ENCODE measurements at places on chromosomes 13 and 19.

DNA sequence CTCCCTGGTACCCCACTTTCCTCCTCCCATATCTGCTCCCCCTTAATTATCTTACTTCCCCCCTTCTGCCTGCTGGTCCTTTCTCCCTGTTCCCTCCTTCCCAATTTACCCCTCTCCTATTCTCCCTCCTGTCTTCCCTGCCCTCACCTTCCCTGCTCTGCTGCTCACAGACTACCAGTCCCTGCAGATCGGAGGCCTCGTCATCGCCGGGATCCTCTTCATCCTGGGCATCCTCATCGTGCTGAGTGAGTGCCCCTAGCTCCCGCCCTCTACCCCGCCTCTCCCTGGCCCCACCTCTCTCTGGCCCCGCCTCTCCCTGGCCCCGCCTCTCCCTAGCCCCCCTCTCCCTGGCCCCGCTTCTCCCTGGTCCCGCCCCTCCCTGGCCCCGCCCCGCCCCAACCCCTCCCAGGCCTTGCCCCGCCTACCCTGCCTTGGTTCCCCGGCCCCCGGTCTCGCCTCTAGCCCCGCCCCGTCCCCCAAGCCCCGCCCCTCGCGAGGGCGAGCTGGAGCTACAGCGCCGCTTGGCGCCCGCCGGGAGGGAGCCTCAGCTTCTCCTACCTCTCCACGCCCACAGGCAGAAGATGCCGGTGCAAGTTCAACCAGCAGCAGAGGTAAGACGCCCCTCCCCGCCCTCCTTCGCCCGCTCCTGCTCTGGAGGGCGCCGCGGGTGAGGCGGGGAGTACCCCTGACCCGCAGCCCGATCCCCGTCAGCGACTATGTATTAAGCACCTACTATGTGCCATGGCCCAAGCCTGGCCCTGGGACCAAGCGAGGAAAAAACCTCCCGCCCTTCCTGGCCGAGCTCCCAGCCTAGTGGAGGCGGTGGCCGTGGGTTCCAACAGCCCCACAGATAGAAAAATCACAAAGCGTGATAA is 1.9 kb upstream of the FXYD7 start:
- peak overlapping the region; percentile 94 for H3K27ac ChIP-seq
- H3K36me3 ChIP-seq, result peaks cover 3% of the 10 kb centered on the region
- H3K27me3 ChIP-seq, result peaks cover 18% of the 10 kb centered on the region
- DNase-seq, result peak; percentile 96
- H3K4me1 ChIP-seq, result peaks cover 75% of the 10 kb centered on the region

DNA sequence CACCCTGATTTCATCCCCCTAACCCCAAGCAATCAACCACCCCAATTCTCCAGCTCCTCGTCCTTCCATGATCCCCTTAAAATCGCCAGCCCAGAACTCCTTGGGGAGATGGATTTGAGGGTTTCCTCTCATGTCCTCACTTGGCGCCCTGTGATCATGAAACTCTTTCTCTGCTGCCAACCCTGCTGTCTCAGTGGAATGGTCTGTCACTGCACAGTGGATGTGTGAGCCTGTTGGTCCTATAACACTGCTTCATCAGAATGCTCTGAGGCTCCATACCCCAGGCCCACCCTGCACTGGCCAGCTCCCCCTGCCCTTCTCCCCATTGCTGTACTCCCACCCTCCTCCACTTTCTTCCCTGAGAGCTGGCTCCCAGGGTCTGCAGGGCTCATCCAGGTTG is 12.6 kb upstream of the ZNF792 start:
- no peak overlapping the region for H3K27ac ChIP-seq
- peaks cover 9% of the 10 kb centered on the region for H3K4me1 ChIP-seq
- no peak for DNase-seq
- no peaks in the 10 kb centered on the region for H3K27me3 ChIP-seq

GRCh38 chr19:35692010-35692409 is 12.3 kb upstream of the ZBTB32 start:
- H3K4me1 ChIP-seq, result no peaks in the 10 kb centered on the region
- no peak overlapping the region for H3K27ac ChIP-seq
- no peak overlapping the region for H3K4me3 ChIP-seq
- H3K36me3 ChIP-seq, result no peaks in the 10 kb centered on the region
- no peak for DNase-seq
- H3K27me3 ChIP-seq, result no peaks in the 10 kb centered on the region

- no peaks in the 10 kb centered on the region for H3K27me3 ChIP-seq
- H3K4me3 ChIP-seq, result no peak overlapping the region
- no peak overlapping the region for H3K27ac ChIP-seq
- no peaks in the 10 kb centered on the region for H3K4me1 ChIP-seq
These were observed 221.4 kb upstream of the SLC10A2 start for GRCh38 chr13:103287659-103288058.

GRCh38 chr13:95656386-95657015 is 12.0 kb upstream of the DZIP1 start:
- no peak for DNase-seq
- no peaks in the 10 kb centered on the region for H3K36me3 ChIP-seq
- H3K27ac ChIP-seq, result no peak overlapping the region
- no peaks in the 10 kb centered on the region for H3K4me1 ChIP-seq

DNA sequence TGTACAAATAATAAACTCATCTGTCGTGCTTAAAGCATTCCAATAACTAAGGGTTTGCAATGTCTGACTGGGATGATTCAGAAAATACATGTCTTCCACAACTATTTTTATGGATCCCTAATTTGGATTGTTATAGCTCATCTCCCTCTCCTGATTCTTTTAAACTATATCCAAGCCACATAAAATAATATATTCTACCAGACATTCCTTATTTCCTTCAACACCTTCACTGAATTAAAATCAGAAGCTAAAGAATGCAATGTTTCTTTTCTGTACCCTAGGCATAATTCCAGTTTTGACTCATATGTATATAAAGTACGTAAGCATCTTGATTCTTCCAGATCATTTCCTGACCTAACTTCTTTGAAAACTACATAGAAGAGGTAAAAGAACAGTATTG is 420.4 kb downstream of the EFNB2 start:
- no peak overlapping the region for H3K27ac ChIP-seq
- H3K4me1 ChIP-seq, result no peaks in the 10 kb centered on the region
- no peak overlapping the region for H3K4me3 ChIP-seq
- no peak for DNase-seq
- H3K36me3 ChIP-seq, result no peaks in the 10 kb centered on the region

- H3K4me1 ChIP-seq, result no peaks in the 10 kb centered on the region
- H3K27me3 ChIP-seq, result no peaks in the 10 kb centered on the region
- H3K4me3 ChIP-seq, result no peak overlapping the region
- no peak for DNase-seq
These were observed 648.7 kb downstream of the UQCRFS1 start for GRCh38 chr19:28563964-28564921.

GRCh38 chr13:32033744-32034143 is 2.2 kb downstream of the FRY start:
- peaks cover 3% of the 10 kb centered on the region for H3K4me1 ChIP-seq
- H3K27ac ChIP-seq, result no peak overlapping the region
- H3K36me3 ChIP-seq, result no peaks in the 10 kb centered on the region

GRCh38 chr19:379796-380195 is 29.2 kb downstream of the C2CD4C start:
- peaks cover 6% of the 10 kb centered on the region for H3K27me3 ChIP-seq
- H3K4me1 ChIP-seq, result peaks cover 13% of the 10 kb centered on the region
- H3K36me3 ChIP-seq, result no peaks in the 10 kb centered on the region
- H3K27ac ChIP-seq, result no peak overlapping the region
- no peak for DNase-seq

GRCh38 chr19:40744554-40745401 is 5.5 kb downstream of the ACTMAP start:
- H3K4me1 ChIP-seq, result peaks cover 27% of the 10 kb centered on the region
- no peak overlapping the region for H3K4me3 ChIP-seq
- no peak overlapping the region for H3K27ac ChIP-seq
- no peak for DNase-seq
- H3K36me3 ChIP-seq, result peaks cover 38% of the 10 kb centered on the region

DNA sequence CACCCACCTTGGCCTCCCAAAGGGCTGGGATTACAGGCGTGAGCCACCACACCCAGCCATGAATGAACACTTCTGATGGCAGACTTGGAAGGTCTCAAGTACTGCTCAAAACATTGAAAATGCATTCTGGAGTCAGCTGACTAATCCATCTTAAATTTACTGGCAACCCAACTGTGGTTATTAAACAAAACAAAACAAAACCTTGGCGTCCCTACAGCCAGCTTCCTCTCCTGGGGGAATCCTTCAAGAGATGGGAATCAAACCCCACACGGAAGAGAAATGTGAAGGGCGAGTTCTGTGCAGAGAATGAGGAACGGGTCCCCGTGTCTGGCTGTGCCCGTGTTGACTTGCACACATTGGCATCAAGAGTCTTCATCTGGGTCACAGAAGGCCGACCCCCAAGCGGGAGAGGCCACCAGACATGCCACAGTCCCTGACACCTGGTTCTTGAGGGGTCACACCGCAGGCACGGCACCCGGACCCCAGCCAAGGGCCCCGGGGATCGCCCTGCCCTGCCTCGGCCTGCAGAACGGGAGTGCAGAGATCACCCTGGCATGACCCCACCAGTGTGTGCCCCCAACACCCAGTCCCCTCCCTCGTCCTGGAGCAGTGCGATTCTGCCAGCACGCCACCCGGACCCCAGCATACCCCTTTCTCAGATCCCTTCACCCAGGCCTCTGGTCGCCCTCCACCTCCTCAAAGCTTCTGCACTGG is 3.2 kb downstream of the MAP2K2 start:
- no peak for DNase-seq
- H3K36me3 ChIP-seq, result peaks cover 42% of the 10 kb centered on the region
- H3K27ac ChIP-seq, result no peak overlapping the region
- no peak overlapping the region for H3K4me3 ChIP-seq
- no peaks in the 10 kb centered on the region for H3K27me3 ChIP-seq

DNA sequence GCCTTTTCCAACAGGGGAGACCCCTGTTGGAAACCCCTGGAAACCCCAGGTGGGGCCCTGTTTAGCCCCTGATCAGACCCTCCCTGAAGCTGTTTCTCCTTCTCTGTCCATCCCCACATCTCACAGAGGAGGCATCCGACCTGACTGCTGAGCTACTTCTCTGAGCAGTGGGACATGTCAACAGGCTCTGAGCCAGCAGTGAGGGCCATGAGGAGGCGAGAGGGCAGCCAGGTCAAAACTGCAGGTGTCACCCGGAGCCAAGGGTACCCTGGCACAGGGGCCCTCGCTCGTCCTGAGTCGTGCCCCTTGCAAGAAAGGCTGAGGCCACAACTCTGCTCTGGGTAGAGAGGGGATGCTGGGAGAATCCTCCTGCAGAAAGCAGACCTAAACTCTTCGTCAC is 13.6 kb downstream of the PEPD start:
- peaks cover 74% of the 10 kb centered on the region for H3K36me3 ChIP-seq
- no peak overlapping the region for H3K4me3 ChIP-seq
- no peaks in the 10 kb centered on the region for H3K27me3 ChIP-seq
- no peak for DNase-seq
- peaks cover 39% of the 10 kb centered on the region for H3K4me1 ChIP-seq
- no peak overlapping the region for H3K27ac ChIP-seq

GRCh38 chr13:52961256-52961910 is 67.2 kb upstream of the OLFM4 start:
- no peaks in the 10 kb centered on the region for H3K4me1 ChIP-seq
- H3K27me3 ChIP-seq, result peaks cover 4% of the 10 kb centered on the region
- H3K4me3 ChIP-seq, result no peak overlapping the region
- H3K27ac ChIP-seq, result no peak overlapping the region
- DNase-seq, result peak; percentile 46

DNA sequence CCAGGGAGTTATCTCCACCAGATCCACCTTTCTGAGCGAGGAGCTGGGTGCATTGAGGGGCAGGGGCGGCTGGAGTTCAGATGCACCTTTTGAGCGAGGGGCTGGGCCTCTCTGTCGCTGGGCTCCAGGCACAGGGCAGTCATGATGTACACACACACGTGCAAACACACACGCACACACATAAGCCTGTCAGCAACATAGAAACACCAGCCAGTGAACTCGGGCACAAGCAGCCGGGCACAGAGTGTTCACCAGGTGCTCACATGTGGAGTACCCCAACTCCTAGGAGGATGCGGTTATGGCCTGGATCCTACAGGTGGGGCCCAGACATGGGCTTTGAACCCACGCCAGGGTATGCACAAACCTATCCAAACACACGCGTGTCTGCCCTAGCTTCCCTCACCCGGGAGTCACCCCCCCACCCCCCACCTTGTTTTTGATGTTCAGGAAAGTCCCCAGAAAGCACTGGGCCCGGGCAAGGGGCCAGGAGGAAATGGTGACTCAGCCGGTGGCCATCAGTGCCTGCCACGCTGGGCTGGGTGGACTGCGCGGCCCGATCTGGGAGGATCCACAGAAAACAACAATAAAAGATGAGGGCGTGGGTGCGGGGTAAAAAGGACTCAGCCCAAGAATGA is 13.3 kb downstream of the ARRDC2 start:
- no peaks in the 10 kb centered on the region for H3K36me3 ChIP-seq
- peak overlapping the region; percentile 16 for H3K27ac ChIP-seq
- no peaks in the 10 kb centered on the region for H3K27me3 ChIP-seq
- DNase-seq, result no peak

DNA sequence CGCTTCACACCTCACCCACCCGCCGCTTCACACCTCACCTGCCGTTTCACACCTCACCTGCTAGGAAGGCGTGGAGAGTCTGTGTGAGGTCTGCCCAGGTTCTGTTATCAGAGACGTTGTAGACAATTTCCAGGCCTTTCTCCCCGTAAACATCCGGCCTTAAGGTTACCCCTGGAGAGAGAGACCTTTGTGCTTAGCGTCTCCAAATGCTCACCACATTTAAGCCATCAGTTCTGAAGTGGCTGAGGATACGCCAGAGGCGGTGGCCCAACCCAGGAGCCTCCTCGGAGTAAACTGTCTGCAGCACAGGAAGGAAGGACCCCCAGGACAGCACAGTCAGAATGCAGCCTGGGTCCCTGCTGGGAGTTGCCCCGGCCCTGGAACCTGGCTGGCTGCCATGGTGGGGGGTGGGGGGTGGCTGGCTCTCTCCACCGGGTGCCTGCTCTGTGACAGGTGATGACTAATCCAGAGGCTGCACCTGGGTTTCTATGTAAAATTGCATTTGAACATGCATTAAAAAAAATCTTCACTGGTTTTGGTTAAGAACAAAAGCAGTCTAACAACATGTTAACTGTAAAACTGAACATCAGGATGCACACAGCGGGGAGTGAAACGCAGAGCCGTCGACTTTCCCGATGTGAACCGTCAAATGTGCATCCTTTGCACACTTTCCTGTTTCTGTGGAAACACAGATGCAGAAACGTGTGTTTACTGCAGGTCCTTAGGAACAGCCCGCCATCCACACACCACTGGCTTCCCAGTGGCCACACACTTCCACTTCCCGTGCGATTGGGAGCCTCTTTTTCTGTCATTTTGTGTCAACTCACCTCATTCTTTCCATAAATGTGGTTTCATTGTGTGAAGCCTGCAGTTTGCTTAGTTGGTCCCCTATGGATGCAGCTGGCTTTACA is 4.5 kb downstream of the ATP4B start:
- peaks cover 22% of the 10 kb centered on the region for H3K36me3 ChIP-seq
- H3K4me3 ChIP-seq, result no peak overlapping the region
- H3K27ac ChIP-seq, result no peak overlapping the region
- DNase-seq, result no peak
- no peaks in the 10 kb centered on the region for H3K27me3 ChIP-seq

DNA sequence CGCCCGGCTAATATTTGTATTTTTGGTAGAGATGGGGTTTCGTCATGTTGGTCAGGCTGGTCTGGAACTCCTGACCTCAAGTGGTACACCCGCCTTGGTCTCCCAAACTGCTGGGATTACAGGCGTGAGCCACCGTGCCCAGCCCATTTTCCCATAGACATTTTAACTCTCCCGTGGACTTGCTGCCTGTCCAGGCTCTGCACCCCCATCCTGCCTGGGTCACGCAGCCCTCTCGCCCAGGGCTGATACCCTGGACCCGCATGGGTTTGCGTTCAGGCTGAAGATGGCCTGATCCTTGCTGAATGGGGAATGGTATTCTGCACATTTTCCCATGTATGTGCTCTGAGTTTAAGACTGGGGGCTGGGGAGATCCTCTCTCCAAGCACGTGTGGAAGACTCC is 46.0 kb upstream of the RANBP3 start:
- no peak for DNase-seq
- no peak overlapping the region for H3K4me3 ChIP-seq
- no peak overlapping the region for H3K27ac ChIP-seq
- peaks cover 28% of the 10 kb centered on the region for H3K36me3 ChIP-seq
- H3K4me1 ChIP-seq, result peaks cover 5% of the 10 kb centered on the region

Measured in spinal cord (tissue), 10 donors.